Foreskin melanocyte (primary cell): ENCODE measurements at places on chromosomes 3 and 15.

GRCh38 chr3:129315223-129315997, 36.7 kb downstream of the HMCES start:
- no peak for DNase-seq

GRCh38 chr3:11908981-11909698, 62.5 kb upstream of the TAMM41 start:
- DNase-seq = no peak

DNA sequence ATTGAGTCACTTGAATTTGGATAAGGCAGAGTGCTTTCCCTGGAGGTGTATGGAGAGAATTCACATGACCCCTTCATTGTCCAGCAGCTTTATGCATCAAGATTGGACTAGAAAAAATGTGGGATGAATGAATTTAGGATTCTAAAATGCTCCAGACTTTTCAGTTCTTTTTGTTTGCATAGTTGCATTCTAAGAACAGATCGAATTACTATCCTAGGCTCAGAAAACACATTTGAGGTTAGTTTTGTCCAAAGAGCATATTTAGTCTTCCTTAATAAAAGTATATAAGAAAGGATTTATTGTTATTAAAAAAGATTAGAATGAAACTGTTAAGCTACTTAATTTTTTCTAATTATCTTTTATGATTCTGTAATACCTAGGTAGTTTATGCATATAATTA, 127.4 kb downstream of the UBE2E2 start:
- no peak for DNase-seq

DNA sequence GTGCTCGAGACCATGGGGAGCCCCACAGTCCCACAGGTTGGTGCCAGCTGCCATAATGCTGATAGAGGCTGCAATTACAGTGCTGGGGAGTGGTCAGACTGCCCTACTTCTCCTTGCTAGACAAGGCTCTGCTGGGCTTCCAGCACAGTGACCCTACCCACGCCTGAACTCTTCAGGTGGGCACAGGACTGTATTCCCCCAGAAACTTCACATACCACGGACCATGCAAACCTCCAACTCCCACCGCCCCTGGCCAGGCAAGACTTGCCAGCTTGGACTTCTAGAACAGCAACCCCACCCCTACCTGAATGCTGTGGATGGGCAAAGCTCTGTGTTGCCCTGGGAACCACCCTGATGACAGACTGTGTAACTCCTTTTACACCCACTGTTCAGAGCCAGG, 885.3 kb downstream of the SI start:
- DNase-seq = no peak

DNA sequence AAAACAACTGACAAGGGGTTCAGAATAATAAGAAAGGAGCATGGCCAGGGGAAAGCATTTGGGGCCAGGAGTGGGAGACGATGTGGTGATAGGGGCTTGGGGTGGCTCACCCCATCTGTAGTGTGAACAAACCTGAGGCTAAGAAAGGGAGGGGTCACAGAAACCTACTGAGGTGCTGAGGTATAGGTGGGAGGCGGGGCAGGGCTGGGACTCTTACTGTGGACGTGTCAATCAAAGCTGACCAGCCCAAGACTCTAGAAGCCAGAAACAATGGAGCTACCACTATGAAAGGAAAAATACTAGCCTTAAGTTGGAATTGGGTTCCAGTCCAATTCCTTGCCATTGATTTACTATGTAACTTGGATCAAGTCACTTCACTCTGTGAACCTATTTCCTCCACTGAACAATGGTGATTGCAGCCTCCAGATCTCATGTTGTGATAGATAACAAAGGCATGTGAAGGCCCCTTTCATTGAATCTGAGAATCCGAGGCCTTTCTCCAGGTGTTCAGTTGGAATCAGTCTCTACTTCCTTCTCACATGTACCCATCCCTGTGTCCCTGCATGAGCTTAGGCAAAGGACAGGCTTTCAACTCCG, 260.9 kb upstream of the HES1 start:
- no peak for DNase-seq

GRCh38 chr3:151960961-151961580, 87.6 kb downstream of the SUCNR1 start:
- no peak for DNase-seq
